ENCODE measurements at places on chromosomes 3 and 15.

DNA sequence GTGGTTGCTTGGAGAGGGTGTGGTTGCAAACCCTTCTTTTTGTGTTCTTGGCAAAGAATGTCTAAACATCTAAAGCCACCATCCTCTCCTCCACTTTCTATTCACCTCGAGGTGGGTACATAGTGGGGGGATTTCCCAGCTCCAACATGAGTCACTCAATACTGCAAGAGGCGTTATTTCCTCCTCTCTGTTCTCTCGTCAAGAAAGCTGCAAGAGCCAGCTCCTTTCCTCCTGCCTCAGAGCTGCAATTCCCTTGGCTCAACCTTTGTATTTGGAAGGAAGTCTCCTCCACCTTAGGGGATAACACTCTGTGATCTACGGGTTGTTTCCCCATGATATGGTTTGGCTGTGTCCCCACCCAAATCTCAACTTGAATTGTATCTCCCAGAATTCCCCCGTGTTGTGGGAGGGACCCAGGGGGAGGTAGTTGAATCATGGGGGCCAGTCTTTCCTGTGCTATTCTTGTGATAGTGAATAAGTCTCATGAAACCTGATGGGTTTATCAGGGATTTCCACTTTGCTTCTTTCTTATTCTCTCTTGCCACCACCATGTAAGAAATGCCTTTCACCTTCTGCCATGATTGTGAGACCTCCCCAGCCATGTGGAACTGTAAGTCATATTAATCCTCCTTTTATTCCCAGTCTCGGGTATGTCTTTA is 138.4 kb downstream of the PLCL2 start:
- no peak for DNase-seq

DNA sequence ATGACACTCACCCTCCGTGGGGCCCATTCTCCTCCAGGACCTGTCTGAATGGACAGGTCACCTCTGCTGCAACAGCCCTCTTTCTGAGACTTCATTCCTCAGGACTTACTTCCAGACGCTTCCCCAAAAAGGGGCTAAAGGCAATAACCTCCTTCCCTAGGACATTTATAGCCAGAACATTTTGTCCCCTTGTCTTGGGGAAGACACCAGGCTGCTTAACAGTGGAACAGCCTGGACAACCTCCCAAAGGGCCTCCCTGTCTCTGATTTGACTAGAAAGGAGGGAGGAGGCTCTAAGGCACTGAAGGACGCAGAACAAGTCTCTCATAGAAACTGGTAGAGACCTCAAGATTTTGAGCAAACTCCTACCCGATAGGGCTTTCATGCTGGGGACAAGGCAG is 32.7 kb downstream of the ADCY5 start:
- no peak for DNase-seq

DNA sequence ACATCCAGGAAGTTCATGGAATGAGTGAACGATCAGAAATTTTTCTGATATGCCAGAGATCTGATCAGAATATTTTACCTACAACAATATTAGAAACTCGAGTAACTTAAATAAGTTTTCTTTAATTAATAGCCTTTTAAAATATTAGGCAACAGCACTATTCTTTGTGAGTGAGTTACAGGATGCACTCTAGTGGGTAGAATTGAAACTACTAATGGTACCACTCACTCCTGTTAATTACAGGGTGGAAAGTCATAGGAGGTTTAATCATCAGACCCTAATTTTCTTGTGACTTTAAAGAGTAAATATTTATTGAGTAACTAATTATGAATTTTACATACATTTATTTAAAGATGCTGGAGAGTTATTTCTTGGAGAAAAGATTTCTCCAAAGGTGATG is 217.3 kb downstream of the CACNA2D3 start:
- no peak for DNase-seq

DNA sequence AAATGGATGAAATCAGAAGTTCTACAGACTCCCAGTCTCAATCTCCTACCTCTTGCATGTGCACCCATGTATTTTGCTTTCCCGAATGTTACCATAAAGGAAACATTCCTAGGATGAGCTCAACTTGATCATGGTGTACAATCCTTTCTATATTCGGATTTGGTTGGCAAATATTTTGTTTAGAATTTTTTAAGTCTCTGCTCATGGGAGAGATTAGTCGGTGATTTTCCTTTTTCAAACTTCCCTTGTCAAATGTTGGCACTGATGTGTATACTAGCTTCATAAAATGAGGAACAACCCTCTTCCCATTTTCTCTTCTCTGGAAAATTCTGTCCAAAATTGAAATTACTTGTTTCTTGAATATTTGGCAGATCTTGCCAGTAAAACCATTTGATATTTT is 317.6 kb upstream of the RASGRP1 start:
- no peak for DNase-seq
